ENCODE measurements at places on chromosomes 12 and 14.

DNA sequence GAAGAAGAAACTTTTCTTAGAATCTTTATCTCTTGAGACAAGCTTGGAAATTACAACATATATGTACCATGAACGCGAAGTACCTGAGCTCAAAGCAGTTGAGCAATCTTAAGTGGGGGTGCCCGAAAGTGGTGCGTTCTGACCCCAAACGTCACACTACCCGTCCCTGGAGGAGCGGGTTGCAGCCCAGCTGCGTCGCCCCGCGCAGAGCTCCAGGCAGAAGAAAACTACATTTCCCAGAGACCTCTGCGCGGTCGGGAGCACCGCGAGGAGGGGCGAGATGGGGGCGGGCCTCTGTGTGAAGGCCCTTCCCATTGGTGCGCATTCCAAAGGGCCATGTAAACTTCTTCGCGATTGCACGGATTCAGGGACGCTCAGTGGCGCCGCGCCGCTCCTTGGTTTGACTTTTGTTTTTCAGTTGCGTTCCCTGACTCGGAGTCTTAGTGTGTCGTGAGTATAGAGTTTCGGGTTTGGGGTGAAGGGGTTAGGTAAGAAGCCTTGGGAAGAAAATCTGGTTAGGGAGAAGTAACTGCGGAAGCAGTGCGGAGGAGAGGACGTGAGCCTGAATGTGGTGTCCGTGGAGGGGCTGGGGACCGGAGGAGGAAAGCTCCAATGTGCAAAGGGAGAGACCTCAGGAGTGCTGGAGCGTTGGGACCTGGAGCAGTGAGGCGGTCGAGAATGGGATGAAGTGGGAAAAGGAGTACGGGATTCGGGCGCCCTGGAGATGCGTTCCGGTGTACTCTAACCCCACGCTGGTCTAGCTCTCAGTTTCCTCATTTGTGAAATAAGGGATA, at the start of gene CCDC77:
Gene CCDC77 (plus strand): TSS at position 410 of the 794 bp plus-strand sequence. CDS start 7,740 bp downstream, outside the sequence.
- DNase-seq, result peak; percentile 94

DNA sequence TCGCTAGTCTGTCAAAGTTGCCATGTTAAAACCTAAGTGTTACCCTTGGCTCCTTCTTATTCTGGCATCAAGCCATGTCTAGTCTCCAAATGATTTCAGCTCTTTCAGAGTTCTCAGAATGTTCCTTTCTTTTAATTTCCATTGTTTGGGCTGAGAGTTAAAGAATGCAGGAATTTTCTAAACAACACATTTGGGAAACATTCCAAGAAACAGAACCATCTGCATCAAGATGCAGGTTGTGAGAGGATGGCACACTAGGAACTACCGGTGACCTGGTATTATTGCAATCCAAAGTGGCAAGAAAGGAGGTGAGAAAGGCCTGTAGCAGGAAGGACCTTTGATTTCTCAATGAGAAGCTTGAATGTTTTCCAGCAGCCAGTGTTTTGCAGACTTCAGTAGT, 30.1 kb downstream of the SLC35F4 start:
- DNase-seq, result no peak

GRCh38 chr12:111355201-111355925, 13.5 kb downstream of the PHETA1 start:
- DNase-seq, result no peak

GRCh38 chr14:29037411-29037810, 270.8 kb downstream of the FOXG1 start:
- no peak for DNase-seq

DNA sequence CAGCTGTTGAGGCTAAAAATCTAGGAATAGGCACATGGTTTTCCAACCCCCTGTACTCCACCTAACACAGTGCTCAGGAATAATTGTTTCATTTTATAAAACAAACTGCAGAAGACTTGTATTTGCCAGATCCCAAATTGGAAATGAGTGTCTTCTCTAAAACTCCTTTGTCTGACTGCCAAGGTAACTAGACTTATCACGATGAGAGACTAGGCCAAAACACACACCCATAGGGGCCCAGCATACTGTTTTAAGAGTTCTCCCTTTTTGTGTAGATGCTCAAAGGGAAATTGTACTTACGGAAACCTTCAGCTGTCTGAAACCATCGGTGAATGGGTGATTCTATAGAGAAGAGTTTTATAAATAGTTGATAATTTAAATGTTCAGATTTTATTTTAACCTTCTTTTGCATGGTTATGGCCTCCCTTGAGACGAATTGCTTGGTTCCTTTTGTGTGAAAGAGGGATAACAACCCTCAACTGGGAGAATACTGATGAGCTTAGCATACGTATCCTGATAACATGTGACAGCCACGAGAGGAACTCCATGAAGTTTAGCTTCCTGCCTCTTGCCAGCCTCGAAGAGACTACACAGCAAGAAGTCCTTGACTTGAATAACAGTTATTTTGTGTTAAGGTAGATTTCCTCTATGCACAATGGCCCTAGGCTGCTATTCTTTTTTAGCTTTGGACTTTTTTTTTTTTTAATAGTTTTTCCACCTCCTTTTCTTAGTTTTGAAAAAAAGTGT, 103.3 kb downstream of the PELI2 start:
- DNase-seq, result no peak

All from CD4-positive, alpha-beta T cell treated with Interleukin-15 for 4 hours (primary cell).